ENCODE measurements at places on chromosomes 1 and 21.

DNA sequence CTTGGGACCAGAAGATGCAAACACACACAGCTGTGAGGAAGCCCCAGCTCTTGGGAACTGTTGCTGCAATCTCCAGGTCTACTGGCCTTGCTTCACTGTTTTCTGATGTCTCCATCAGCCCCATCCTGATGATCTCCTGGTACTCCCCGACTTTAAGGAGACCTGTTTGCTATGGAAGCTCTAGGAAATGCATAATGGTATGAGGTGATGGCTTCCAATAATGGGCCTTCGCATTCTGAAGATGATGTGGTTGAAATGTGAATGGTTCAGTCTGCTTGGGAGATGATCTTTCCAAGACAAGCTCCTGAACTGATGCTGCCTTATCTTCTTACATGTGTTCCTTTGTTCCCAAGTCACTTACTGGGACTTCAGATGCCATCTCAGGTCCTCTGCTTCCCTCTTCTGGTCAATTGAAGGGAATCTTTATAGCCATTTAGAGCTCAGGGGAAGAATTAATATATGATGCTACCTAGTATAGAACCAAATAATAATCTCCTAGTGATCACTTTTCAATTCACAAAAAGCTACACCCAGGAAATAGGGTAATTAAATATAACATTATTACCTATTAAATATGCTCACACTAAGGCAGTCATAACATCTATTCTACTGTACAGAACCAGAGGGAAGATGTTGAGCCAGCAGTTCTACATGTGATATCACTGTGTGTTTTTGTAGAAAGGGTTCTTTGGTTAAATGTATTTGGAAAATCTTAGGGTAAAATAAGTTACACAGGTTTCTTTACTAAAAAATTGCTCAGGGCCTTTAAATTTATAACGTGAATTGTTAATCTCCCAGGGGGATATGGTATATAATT, 73.9 kb upstream of the VTCN1 start:
- no peak for DNase-seq

DNA sequence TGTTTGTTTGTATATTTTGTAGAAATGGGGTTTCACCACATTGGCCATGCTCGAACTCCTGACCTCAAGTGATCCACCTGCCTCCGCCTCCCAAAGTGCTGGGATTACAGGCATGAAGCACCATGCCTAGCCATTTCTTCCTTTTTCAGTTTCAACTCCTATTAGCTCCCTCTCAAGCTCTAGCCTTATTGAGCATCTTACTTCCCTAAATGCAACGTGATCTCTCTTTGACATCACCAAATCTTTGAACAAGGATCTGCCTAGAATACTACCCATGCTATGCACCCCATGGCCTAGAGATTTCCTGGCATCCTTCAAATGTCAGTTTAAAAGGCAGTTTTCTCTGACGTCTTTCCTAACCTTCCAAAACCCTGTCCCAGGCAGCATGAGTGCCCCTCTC, 91.1 kb upstream of the NR5A2 start:
- DNase-seq, result no peak

- no peak for DNase-seq
Observed at GRCh38 chr1:117594261-117594990, 11.4 kb upstream of the TENT5C start.

DNA sequence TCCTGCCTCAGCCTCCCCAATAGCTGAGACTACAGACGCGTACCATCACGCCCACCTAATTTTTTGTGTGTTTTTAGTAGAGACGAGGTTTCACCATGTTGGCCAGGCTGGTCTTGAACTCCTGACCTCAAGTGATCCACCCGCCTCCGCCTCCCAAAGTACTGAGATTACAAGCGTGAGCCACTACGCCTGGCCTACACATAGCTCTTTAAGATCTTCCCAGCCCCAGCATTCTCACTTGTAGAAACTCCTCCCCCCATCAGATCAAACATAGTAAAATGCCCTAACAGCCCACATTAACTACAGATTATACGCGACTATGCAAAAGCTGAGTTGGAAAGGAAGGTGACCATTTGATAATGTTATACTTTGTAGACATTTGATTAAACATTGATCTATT, 634.8 kb downstream of the MATN1 start:
- no peak for DNase-seq

GRCh38 chr1:34162852-34163766, 1.9 kb downstream of the CSMD2 start:
- DNase-seq, result no peak

GRCh38 chr21:45283035-45283610, 4.6 kb downstream of the POFUT2 start:
- DNase-seq, result no peak

GRCh38 chr1:81304187-81304586, 496.5 kb upstream of the ADGRL2 start:
- no peak for DNase-seq

- DNase-seq, result no peak
Observed at GRCh38 chr1:119068427-119068826, 72.0 kb downstream of the WARS2 start.

GRCh38 chr21:34180826-34181359, 107.5 kb downstream of the MRPS6 start:
- DNase-seq, result no peak

DNA sequence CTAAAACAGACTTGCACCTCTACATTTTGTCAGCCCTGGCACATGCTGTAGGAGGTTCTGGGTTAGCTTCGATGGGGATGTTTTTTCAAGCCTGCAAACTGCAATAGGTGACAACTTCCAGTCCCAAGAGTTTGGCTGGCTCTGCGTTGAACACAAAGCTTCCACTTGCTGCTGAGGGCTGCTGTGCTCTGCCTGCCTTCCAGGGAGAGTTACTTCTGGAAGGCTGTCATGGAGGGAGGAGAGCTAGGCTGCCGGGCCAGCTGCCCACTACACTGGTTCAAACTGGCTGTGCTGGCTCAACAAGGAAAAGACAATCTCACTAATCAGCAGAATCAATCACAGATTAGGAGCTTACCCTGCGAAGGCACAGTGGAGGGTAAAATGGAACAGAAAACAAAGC, 46.7 kb upstream of the PPP2R5A start:
- DNase-seq, result no peak

- no peak for DNase-seq
Observed at GRCh38 chr1:231508941-231509340, 19.5 kb upstream of the TSNAX start.

DNA sequence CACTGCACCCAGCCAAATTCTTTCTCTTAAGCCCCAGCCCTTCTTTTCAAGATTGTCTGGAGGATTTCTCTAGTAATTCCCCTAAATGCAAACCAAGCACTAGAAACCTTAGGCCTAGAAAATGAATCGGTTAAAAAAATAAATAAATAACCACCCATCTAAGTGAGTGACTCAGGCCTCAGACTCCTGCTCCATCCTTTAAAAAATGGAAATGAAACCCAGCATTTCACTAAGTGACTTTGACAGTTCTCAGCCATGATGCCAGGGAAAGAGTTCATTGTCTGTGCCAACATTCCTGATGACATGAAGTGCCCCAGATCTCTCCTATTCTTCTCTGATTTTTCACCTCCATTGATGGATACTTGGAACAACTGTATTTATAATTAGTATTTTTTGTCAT, 415.2 kb upstream of the DAB1 start:
- DNase-seq, result no peak

- no peak for DNase-seq
Observed at GRCh38 chr1:84301004-84301784, at the start of gene SAMD13. SAMD13 (plus strand) TSS chr1:84301708; CDS start chr1:84303235, 1,527 bp downstream.

- DNase-seq, result no peak
Observed at GRCh38 chr1:214271174-214271858, 9.6 kb upstream of the SMYD2 start.

DNA sequence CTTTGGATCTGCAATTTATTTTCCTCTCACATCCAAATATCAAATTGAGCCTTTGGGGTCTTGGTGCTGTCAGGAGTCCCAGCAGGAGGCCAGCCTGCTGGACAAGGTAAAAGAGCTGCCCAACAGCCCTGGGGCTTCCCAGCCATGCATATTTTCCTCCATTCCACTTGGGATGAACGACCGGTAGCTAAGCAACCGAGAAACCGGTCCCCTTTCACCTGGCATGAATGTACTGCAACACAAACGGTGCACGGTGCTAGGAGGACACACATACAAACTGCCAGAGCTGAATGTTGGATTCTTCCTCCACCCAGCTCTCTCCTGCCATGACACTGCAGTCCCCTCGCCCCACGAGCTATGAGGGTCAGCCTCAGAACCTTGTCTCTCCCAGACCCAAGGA, 42.7 kb downstream of the BCAR3 start:
- DNase-seq, result no peak

GRCh38 chr1:235207209-235207565, 46.1 kb upstream of the RBM34 start:
- peak; percentile 10 for DNase-seq

DNA sequence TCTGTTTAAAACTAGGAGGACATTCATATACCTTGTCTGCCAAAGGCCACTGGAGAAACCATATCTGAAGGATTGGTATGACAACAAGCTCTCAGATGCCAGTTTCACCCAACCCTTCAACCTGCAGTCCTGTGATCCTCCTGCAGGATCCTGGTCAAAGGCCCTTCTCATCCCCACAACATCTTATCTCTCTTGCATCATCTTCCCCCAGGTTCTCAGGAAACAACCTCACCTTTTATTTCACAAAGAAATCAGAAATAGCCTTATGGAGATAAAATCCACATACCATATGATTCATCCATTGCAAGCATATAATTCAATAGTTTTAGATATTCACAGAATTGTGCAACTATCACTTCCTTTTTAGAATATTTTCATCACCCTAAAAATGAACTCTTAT, 104.0 kb upstream of the DSCAM start:
- DNase-seq, result no peak

DNA sequence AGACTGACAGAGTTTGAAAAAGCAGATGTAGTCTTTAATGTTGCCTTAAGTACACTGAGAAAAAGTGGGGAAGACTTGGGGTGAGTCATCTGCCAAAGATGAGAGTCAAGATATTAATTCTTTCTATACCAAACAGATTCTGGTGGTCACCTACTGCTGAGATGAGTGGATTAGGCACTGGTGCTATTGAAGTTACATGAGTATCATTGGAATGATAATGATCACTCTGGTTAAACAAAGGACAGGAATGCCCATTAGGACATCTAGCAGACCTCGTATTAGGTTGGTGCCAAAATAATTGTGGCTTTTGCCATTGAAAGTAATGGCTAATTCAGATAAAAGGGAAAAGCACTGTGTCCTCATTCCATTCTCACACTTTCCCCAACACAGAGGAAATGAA, 1588.9 kb downstream of the KCNT2 start:
- DNase-seq, result no peak

DNA sequence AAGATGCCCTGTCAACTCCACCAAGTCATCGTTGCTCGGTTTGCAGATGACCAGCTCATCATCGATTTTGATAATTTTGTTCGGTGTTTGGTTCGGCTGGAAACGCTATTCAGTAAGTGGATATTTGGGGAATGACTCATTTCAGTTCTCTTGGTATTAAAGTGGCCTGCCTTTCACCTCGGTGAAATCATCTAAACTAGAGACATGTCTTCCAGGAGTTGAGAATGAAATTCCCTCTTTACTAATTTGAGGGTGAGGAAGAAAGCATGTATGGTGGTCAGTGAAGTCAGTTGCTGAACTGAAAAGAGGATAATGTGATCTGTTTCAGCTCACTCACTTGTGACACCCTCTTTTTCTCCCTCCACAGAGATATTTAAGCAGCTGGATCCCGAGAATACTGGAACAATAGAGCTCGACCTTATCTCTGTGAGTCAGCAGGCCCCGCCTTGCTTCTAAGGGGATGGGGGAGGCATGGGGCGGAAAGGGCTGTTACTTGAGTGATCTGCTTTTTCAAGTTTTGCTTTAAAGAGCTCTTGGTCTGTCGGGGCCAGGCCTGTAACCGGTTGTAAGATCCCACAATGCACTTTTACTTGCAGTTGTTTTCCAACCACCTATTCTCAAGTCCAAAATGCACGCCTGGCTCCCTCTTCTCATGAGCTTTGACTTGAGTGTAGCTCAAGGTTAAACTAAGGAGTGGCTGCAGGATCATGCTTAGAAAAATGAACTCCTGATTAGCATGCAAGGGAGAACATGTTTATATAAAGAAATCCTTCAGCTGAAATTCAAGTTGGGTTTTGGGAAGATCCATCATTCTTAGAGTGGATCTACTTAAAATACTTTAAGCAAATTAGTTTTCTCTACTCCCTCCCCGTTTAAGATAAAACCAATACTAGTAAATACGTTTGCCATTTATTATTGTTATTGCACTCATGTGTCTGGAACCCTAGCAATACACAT, 59.8 kb downstream of the CAPN2 start:
- no peak for DNase-seq

DNA sequence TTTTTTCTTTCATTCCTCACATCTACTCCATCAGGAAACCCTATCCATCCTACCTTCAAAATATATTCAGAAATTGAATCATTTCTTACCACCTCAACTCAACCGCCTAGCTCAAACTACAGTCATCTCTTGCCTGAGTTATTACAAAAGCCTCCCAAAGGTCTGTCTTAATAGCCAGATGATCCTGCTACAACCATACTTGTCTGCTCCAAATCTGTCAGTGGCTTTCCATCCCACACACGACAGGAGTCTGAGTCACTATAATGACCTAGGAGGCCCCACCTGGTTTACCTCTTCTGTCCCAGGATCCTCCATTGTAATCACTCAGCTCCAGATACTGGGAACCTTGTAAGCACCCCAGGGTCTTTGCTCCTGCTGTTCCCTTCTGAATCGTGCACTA, 37.1 kb upstream of the IL12RB2 start:
- DNase-seq, result no peak

DNA sequence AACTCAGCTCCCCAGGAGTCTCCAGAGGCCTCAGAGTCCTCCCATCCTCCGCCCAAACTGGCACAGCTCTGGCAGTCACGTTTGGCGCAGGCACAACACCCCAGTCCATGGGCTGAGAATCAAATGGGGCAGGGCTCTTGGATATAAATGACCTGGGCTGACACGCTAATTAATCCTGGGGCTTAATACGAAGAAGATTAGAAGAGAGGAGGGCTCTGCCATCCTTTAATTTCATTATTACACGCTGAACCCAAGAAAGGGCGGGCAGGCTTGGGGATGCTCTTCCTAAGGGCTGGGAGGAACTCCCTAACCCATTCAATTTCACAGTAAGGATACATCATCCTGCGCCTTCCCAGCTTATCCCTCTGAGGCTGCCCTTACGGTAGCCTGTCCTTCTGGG, 2.4 kb downstream of the GRIK3 start:
- no peak for DNase-seq

DNA sequence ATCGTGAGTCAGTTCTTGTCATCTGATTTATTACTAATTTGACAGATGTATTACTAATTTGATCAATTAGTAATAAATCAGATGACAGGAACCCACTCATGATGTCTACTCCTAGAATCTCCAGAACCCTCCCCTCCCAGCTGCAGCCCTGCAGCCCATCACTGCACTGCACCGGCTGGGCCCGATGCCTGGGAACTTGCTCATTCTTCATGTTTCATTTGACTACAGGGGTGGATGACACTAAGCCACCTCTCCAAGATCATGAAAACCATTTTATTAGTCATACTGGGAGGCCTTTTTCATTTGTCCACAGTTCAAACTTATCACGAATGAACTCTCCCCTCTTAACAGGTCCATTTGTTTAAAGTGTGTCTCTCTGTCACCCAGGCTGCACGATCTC, 41.0 kb downstream of the KCNH1 start:
- no peak for DNase-seq

- no peak for DNase-seq
Observed at GRCh38 chr1:104720741-104721140, 971.0 kb downstream of the AMY1C start.

GRCh38 chr1:45018599-45019230, 6.7 kb downstream of the UROD start:
- peak; percentile 50 for DNase-seq

- DNase-seq, result no peak
Observed at GRCh38 chr1:117657031-117657430, 51.2 kb downstream of the TENT5C start.

- DNase-seq, result no peak
Observed at GRCh38 chr1:167663002-167663772, 33.2 kb downstream of the RCSD1 start.
